ENCODE measurements at places on chromosomes 3 and 15.
A peak's percentile ranks its signal among the peaks of the same experiment; 100 is the strongest.

DNA sequence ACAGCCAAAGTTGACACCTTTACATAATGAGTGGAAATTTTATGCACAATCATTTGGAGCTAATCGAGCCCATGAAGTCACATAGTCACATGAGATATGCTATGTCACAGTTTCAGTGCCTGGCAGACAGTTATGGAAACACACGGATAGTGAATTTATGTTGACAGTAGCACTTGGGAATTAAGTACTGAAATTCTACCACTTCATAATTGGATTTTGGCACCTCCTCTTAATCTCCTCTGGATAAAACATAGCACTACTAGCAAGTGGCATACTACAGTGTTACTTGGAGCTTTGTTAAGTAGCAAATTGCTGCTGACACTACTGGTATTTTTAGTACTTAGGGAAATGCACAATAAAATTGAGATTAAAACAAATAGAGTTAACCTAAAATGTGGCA, 1679.4 kb downstream of the OTOL1 start:
- no peak for DNase-seq

DNA sequence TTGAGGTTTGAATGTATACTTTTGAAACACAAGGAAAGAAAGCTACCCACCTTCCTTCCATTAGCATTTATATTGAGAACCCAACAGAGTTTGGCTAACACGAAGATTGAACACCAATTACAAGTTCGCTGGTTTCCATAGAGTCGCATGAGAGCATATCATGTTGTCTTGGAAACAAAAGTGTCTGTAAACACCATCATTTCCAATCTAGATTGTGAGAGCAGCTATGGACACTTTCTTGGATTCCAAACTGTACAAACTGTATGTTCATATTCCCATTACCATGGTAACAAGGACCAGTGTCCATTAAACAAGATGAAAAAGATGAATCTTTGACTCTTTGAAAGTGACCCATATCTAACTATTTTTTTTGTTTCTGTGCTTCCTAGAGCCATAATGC, 529.9 kb upstream of the ROBO1 start:
- no peak for DNase-seq

GRCh38 chr3:40913641-40914040, 285.7 kb upstream of the CTNNB1 start:
- peak; percentile 9 for DNase-seq

GRCh38 chr3:58009026-58009748, 965 bp downstream of the FLNB start:
- no peak for DNase-seq

GRCh38 chr15:90382320-90382719, 5.7 kb upstream of the IQGAP1 start:
- DNase-seq, result no peak

DNA sequence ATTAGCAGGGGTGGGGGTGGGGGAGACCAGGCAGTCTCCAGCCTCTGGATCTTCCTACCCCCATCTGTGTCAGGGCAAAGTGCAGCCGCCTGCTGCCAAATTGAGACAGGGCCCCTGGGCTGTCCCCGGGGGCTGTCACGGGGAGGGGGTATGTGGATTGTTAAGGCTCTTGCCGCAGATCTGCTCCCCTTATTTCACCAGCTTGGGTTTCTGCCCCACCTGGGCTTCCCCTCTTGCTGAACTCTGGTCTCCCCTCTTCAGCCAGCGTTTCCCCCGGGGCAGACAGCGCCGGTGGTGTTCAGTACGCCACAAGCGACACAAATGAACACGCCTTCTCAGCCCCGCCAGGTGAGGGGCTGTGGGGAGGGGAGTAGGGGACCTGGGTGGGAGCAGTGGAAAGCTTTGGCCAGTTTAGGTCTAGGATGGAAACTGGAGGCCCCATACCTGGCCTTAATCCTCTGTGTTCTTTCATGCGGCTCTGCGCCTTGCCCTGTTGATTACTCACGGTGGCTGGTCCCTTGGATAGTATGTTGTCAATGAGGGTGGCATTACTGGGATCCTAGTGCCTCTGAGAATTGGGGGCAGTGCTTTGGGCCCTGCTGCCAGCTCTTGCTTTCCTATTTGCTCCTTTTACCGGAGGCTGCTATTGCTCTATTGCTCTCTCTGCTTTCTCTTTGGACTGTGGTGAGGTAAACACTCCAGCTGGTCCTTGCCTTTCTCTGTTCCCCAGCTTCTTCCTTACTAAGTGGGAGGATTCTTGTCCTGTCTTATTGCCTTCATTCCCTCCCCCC, 1.7 kb downstream of the EIF4G1 start:
- no peak for DNase-seq

- no peak for DNase-seq
Measured at GRCh38 chr3:118487734-118488133, 546.9 kb downstream of the IGSF11 start.

DNA sequence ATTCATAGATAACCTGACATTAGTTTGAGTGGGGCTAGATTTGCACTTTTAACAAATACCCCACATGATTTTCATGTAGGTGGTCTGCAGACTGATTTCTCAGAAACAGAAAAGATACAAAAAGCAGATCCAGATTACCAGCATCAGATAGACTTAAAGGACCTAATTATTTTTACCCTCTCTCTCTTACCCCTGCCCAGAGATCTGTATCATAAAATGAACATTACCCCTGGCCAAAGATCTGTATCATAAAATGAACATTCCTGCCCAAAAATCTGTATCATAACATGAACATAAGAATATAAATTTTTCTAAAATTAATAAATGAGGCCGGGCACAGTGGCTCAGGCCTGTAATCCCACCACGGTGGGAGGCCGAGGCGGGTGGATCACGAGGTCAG, 14.6 kb upstream of the TRPC1 start:
- no peak for DNase-seq

DNA sequence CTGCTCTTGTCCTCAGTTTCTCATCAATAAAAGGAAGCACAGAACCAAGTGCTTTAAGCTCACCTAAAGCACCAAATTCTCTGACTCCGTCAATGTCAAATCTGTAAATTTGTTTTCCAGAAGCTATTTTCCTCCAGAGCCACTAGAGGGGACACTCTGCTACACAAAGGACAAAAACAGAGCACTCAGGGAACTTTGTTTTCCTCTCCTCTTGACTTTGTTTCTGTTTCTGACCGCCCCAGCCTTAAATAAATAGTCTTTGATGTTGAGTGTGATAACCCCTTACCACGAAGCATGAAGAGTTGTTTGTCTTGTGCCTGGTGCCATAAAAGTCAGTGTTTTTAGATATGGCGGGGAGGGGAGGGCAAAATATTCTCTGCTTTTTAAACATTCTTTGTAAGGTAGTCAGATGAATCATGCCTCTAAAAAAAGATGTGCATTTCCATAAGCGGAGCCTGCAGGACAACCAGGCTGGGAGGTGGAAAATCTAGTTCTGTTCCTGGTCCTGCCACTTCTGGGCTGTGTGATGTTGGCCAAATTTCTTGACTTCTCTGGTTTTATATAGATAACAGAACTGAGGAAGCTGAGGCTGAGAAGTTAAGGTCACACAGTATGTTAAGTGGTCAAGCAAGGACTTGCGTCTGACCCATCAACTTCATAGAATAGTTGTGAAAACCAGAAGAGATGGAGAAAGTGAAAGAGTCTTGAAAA, 7.3 kb upstream of the ZBTB38 start:
- DNase-seq, result no peak

- peak; percentile 34 for DNase-seq
Measured at GRCh38 chr3:192409201-192409837, 318.0 kb downstream of the FGF12 start.
